ENCODE measurements at places on chromosomes 4 and X. TPM values are rescaled to one million over a fixed set of nuclear protein-coding genes. Genes with fewer than 3 reads are reported as not detected.

DCAF8L2 gene
- not detected for total RNA-seq

DNA sequence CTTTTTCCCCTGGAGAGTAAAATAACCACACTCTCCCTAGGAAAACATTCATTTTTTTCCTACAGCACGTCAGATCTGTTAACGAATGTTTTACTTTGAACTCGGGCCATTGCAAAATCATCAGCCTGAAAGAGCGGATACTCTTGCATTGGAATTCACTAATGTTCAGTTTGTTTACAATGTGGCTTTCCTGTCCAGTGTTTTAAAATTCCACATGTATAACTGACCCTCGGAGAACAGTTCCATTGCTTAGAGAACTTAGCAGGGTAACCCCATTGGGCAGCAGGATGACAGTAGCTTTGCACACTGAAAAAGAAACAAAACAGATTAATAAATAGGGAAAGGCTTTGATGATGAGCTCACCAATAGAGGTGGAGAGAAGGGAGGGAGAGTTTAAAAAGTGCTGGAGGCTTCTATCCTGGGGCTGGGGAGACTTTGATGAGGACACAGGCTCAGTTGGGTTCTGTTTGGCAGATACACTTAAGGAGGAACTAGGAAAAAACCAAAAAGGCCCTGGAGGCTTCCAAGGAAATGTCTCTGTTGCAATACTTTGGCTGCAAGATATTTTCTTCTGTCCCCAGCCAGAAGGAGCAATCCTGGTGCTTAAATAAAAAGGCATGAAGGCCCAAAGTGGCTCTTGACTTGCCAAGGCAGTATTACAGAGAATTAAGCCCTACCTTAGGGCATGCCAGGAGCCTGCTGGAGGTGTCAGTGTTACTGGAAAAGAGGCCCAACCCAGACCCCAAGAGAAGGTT is 143.1 kb downstream of the ARSF start:
- DNase-seq: no peak

- no peak for DNase-seq
Observed at GRCh38 chr4:28232376-28232775, 1371.7 kb downstream of the STIM2 start.

RBBP7 gene
- total RNA-seq: 69.2 TPM

GRCh38 chrX:134803551-134804183 is 145.4 kb upstream of the PLAC1 start:
- no peak for DNase-seq

- no peak for DNase-seq
Observed at GRCh38 chrX:27057883-27058282, 405.3 kb downstream of the PPP4R3C start.

DNA sequence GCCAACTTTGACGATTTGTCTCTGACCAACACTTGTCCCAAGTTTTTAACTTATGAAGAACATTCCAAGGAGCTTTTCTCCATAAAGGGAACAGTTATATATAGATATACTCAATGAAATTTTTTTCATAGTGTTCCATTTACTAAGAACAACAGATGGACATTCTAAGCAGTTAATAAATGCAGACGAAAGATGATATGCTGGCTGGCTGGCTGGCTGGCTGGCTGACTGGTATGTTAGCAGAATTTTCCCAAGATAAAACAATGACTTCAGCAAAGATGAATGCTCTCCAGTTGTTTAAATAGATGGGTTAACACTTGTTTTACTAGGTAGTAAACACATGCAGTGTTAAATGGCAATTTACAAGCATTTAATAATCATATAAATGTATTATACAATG is 62.2 kb downstream of the SPANXN3 start:
- no peak for DNase-seq

HSFX2 gene
- 0.35 TPM for total RNA-seq

Measured in glomerular endothelial cell (primary cell).